Activated B cell treated with CpG ODN at 0.5 μM for 24 hours (primary cell): ENCODE measurements at places on chromosomes 16 and 17. TPM values are rescaled to one million over a fixed set of nuclear protein-coding genes. Genes with fewer than 3 reads are reported as not detected.
A peak's percentile ranks its signal among the peaks of the same experiment; 100 is the strongest.

MYL4 gene
- not detected in 2 replicates for total RNA-seq

CAPNS2 gene
- total RNA-seq: not detected in 2 replicates

GRCh38 chr17:80119271-80119791, 17.9 kb downstream of the GAA start:
- H3K4me1 ChIP-seq: no peaks in the 10 kb centered on the region
- H3K36me3 ChIP-seq: peaks cover 5% of the 10 kb centered on the region
- H3K4me3 ChIP-seq: no peak overlapping the region
- peak; percentile 4 for DNase-seq
- no peaks in the 10 kb centered on the region for H3K27me3 ChIP-seq
- no peak overlapping the region for H3K27ac ChIP-seq

- no peak for DNase-seq
- peak overlapping the region; percentile 47 for H3K27ac ChIP-seq
- no peak overlapping the region for H3K4me3 ChIP-seq
- no peaks in the 10 kb centered on the region for H3K27me3 ChIP-seq
- H3K4me1 ChIP-seq: peaks cover 49% of the 10 kb centered on the region
Observed at GRCh38 chr17:29734640-29735039, 111.9 kb upstream of the CORO6 start.

DNA sequence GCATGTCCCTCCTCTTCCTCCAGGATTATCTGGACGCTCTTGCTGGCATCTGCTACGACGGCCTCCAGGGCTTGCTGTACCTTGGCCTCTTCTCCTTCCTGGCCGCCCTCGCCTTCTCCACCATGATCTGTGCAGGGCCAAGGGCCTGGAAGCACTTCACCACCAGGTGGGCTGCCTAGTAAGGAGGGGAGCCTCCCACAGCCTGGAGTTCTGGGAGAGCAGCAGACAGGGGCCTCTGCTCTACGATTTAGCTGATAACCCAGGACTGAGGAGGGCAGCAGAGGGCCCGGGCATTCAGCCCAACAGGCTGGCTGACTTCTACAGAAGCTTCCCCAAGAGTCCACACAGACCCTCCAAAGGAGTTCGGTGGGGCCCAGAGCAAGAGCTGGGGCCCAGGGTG, 21.8 kb upstream of the DNAI2 start:
- no peaks in the 10 kb centered on the region for H3K27me3 ChIP-seq
- H3K4me3 ChIP-seq: no peak overlapping the region
- no peak overlapping the region for H3K27ac ChIP-seq
- H3K36me3 ChIP-seq: no peaks in the 10 kb centered on the region
